ENCODE measurements at places on chromosomes 16 and 17.
A peak's percentile ranks its signal among the peaks of the same experiment; 100 is the strongest.

DNA sequence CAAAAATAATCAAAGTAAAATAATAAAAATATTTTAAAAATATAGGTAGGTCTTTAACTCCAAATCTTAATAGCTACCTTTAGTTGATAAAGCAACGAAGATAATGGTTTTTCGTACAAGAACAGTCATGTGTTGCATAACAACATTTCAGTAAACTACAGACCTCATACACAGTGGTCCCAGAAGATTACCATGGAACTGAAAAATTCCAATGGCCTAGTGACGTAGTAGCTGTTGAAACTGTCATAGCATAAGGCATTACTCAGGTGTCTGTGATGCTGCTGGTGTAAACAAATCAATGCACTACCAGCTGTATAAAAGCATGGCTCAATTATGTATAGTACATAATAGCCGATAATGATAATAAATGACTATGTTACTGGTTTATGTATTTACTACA is 43.9 kb downstream of the CREBBP start:
- DNase-seq = no peak

DNA sequence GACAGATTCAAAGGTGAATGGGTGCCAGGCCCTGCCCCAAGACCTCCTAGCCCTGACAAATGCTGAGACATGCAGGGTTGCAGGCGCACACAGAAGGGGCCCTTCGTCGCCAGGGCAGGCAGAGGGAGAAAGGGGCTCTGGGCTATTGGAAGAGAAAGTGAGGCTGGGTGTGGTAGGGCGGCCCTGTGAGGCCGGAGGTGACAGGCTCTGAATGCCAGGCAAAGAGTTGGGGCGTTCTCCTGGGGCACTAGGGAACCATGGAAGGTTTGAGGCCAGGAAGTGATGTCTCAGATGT is 26.4 kb upstream of the NXPH3 start:
- DNase-seq = no peak

- DNase-seq = no peak
Observed at GRCh38 chr17:6392609-6393350, 42.1 kb downstream of the AIPL1 start.

DNA sequence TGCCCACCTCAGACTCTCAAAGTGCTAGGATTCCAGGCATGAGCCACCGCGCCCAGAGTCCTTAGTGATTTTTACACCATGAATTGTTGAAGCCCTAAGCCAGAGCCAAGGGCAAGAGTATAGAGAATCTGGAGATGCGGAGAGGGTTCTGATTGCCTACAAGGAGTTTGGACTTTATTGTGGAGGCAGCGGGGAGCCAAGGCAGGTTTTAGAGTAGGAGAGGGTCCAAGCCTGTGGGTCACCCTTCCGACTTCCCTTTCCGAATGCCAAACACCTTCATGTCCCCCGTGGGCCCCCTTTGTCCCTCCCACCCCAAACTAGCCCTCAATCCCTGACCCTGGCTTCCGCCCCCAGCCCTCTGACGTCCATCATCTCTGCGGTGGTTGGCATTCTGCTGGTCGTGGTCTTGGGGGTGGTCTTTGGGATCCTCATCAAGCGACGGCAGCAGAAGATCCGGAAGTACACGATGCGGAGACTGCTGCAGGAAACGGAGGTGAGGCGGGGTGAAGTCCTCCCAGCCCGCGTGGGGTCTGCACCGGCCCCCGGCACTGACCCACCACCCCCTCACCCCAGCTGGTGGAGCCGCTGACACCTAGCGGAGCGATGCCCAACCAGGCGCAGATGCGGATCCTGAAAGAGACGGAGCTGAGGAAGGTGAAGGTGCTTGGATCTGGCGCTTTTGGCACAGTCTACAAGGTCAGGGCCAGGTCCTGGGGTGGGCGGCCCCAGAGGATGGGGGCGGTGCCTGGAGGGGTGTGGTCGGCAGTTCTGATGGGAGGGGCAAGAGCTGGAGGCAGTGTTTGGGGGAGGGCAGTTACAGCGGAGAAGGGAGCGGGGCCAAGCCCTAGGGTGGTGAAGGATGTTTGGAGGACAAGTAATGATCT is 7.1 kb downstream of the MIEN1 start:
- DNase-seq = peak; percentile 33

GRCh38 chr16:12021578-12022253 is 45.2 kb downstream of the SNX29 start:
- no peak for DNase-seq

DNA sequence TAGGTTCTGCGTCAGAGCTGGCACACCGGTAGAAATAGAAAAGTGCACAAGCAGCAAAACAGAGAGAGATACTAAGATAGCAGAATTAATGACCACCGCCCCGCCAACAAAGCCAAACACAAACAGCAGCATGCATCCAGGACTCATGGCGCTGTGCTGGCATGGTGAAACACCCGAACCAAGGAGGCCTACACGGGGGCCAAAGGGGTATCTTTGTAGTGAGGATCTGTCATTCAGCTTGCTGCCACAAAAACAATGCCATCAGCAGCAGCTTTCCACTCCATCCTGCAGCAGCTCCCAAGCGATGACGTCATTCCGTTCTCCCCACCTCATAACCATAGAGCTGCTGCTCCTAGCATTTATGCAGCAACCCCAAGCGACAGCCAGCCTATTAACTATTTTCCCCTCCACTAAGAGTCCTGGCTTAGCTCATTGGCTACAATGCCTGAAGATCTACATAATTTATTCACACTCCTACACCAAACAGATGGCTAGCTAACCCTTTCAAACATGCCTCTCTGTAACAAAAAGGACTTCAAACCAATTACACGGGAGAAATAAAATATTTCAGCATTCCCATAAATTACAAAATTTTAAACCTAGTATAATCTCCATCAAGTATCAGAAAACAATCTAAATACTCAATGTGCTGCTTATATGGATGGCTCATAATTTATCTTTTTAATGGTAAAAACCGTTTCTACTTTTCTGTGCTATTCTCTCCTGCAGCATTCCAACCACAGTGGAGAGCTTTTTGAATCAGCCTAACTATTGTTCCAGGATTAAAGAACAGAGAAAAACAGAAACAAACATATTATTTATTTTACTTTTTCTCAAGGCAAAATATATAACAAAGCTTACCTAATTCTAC is 73.9 kb downstream of the SPAG9 start:
- DNase-seq = no peak

- DNase-seq = no peak
Observed at GRCh38 chr17:32275060-32276042, 9.7 kb downstream of the RHBDL3 start.

DNA sequence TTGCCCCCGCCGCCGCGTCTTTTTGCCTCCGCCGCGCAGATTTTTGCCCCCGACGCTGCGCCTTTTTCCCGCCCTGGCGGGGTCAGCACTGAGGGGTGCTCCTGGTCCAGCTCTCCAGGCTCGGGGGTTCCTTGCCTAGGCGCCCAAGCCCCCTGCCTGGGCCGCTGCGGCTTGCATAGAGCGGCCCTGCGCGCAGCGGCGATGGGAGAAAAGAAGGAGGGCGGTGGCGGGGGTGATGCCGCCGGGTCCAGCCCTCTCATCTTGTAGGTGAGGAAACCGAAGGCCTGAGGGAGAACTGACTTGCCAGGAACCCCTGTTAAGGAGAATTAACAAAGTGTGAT is 330.8 kb upstream of the WSB1 start:
- no peak for DNase-seq

DNA sequence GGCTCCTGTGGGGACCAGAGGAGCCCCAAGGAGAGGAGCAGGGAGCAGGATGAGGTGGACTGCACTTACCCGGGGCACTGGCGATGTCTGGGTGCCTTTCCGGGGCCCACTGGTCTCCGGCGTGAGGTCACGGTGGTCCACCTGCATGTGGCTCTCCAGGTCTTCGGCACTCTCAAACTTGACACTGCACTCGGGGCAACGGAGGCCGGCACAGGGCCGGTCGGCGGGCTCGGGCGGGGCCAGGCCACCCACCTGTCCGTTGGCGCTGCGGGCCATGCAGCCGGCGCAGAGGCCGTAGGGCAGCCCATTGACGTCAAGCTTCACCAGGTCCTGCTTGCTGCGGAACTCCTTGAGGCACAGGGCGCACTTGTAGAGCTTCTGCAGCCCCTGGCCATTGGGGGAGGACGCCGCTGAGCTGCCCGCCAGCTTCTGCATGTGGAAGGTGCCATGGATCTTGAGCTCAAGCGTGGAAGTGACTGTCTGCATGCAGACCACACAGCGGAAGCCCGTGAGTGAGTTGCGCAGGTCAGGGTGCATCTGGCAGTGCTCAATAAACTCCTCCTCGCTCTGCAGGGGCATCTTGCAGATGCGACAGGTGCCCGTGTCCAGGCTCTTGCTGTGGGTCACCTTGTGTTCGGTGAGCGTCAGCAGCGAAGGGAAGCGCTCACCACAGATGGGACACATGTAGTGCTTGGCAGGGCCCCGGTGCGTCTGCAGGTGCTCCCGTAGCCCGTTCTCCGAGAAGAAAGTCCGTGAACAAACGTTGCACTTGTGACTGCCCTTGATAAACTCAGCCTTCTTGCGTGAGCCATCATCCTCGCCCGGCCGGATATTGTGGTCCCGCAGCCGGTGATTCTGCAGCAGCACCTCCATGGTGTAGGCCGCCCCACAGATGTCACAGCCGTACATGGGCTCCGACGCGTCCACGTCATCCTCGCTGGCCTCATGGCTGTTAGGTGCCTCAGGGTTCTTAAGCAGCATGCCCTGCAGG is 220.0 kb downstream of the ZNF423 start:
- no peak for DNase-seq

- DNase-seq = no peak
Observed at GRCh38 chr17:41101586-41102259, at the start of gene KRTAP4-16. TSS of gene KRTAP4-16 (minus strand) at chr17:41102209. CDS start at chr17:41102209, 0 bp downstream.

- no peak for DNase-seq
Observed at GRCh38 chr16:84931107-84931494, 80.2 kb downstream of the ZDHHC7 start.

DNA sequence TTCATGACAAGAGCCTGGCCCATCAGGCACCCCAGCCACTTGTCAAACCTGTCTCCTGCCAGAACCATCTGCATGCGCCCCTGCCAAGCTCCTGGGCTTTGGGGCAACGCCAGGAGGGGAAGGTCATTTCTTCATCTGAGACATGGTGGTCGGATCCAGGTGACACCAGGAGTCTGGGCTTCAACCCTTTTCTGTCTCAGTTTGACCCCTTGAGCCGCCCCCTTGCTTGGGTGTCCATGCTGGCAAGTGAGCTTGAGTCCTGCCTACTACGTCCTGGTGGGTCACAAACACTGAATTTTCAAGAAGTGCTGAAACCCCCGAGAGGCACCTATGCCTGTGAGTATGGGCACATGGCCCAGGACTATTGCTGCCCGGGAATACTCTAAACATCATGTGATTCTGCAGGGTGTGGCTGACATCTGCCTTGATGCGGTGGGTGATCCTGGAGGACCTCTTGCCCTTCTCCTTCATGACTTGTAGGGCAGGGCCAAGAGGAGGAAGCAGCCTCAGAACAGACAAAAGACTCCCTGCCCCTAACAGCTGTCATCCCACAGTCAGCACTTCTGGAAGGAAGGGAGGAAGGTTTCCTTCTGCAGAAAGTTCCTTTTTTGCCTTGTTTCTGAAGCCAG is 43.4 kb downstream of the TNFRSF13B start:
- DNase-seq = no peak

GRCh38 chr16:68420366-68420942 is 27.9 kb downstream of the SMPD3 start:
- no peak for DNase-seq

- peak; percentile 30 for DNase-seq
Observed at GRCh38 chr16:68369697-68370580, 59.1 kb downstream of the PRMT7 start.

DNA sequence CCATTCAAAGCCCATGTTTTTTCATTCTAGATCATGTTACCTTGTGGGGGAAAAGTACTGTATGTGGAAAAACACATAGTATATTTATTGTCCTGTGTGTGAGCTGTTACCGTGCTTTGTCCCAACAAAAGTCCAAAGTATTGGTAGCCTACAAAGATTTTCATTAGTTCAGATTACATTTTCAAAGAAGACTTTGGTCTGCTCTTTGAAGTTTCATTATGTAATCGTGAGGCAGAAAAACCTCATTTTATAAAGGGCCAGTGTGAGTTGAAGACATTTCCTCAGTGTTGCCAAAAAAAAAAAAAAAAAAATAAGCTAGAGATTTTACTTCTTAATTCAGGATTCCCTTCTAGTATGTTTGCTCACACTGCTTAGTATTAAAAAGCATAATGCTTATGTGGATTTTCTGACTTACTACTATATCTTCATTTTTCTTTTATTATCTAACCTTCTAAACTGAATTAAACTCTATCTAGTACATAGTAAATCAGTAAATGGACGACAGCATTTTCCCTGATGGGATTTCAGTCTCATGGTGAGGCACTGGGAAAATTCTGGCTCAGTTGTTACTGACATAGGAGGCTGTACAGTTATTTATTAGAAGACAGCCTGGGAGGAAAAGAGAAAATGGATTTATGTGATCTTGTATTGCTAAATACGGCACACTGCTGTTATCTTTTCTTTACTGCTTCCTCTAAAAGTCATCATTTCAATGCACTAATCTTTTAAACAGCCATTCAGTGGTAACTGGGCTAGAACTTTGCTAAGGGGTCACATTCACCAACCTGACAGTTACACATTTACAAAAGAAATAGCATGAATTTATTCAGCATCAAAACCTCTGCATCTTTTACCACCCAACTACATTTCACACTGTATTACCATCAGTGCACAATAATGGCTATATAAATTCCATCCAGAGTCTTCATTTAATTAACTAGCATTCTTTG is 100.6 kb downstream of the STXBP4 start:
- no peak for DNase-seq

- DNase-seq = no peak
Observed at GRCh38 chr16:64150193-64150592, 971.7 kb downstream of the CDH11 start.

- DNase-seq = no peak
Observed at GRCh38 chr17:69518951-69519350, 104.5 kb downstream of the MAP2K6 start.

DNA sequence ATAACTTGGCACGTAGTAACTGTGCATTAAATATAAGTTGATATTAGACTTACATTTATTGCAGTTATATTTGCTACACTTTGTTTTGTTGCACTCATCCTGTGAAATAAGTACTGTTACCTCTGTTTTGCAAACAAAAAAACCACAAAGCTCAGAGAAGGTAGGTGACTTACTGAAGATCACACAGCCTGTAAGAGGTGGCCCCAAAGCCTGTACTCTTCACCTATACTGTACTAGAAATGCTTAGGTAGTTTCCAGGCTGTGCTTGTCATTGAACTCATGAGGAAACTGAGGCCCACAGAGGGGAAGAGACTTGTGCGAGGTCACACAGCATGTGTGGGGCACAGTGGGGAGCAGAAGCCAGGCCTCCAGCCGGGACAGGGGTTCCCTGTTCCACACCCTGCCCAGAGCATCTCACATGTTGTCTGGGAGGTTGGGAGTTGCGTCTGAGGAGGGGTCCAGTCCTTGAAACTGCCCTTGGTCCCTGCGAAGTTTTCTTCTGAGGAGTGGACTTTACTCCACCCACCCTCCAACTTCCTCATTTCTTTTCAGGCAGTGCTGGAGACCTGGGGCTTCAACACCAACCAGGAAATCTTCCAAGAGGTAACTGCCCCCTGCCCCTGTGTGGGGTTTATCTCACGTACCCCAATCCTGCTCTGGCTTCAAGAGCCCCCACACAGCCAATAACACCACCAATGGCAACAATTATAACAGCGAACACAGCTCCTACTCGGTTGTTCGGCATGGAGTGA is 13.0 kb downstream of the CETP start:
- DNase-seq = no peak
